Occipital lobe (tissue), 3 donors: ENCODE measurements at places on chromosomes 3 and 15. TPM values are rescaled to one million over a fixed set of nuclear protein-coding genes. Genes with fewer than 3 reads are reported as not detected.

SPCS1 gene
- total RNA-seq: 29.6 TPM

FSIP1 gene
- total RNA-seq: 14.7 TPM

SNTN gene
- total RNA-seq: not detected

LRRC49 gene
- 173 TPM for total RNA-seq

CIDEC gene
- total RNA-seq: not detected
